Thoracic aorta endothelial cell (primary cell): ENCODE measurements at places on chromosomes 1 and 21. TPM values are rescaled to one million over a fixed set of nuclear protein-coding genes. Genes with fewer than 3 reads are reported as not detected.

Gene ADAMTS1
- total RNA-seq = 131 and 144 TPM in 2 replicates

Gene WNT9A
- total RNA-seq = 1.1 and 2.7 TPM in 2 replicates

Gene OR2L8
- not detected in 2 replicates for total RNA-seq

Gene INTS7
- total RNA-seq = 22.1 and 27.8 TPM in 2 replicates

Gene DNAH14
- 2.9 and 5.5 TPM in 2 replicates for total RNA-seq

Gene LYPD8
- not detected in 2 replicates for total RNA-seq

Gene CD1E
- total RNA-seq = not detected in 2 replicates

Gene SLC66A1
- 13.7 and 14.0 TPM in 2 replicates for total RNA-seq

Gene EXO5
- 9.7 and 11.0 TPM in 2 replicates for total RNA-seq

Gene ANGPTL1
- total RNA-seq = not detected in 2 replicates

Gene ELAVL4
- not detected in 2 replicates for total RNA-seq

Gene PLEKHN1
- 0.40 and 0.86 TPM in 2 replicates for total RNA-seq

Gene HES4
- total RNA-seq = 9.4 and 9.9 TPM in 2 replicates

Gene DCST1
- total RNA-seq = not detected in 2 replicates

Gene OR6K6
- total RNA-seq = not detected in 2 replicates

Gene PTPN22
- total RNA-seq = 6.0 and 15.8 TPM in 2 replicates

Gene OR2T2
- total RNA-seq = not detected in 2 replicates
